Vagina (tissue), 2 donors: ENCODE measurements at places on chromosomes 4 and X. TPM values are rescaled to one million over a fixed set of nuclear protein-coding genes. Genes with fewer than 3 reads are reported as not detected.

The ASB11 gene
- not detected for total RNA-seq

The MAGEB2 gene
- not detected for total RNA-seq

DNA sequence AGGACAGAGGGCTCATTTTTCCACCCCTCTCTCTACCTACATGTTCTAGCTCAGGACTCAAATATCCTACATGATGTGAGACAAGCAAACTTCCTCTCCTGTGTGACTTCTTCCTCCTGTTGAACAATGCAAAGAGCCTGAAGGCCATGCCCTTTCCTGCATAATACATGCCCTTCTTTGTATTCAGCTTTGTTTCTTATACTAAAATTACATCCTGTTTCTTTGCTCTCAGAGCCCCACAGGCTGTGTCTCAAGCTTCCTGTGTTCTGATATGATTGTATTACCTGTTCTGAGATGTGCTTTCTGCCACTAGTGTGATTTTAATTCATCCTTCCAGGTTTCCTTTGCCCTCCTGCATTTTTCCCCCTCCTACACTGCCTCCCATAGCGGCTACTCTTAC is 166.4 kb upstream of the AFF2 start:
- H3K4me3 ChIP-seq, result no peak overlapping the region
- no peak overlapping the region for H3K27ac ChIP-seq
- no peaks in the 10 kb centered on the region for H3K4me1 ChIP-seq

The C4orf50 gene
- 0.49 TPM for total RNA-seq

The RGN gene
- 4.7 TPM for total RNA-seq

DNA sequence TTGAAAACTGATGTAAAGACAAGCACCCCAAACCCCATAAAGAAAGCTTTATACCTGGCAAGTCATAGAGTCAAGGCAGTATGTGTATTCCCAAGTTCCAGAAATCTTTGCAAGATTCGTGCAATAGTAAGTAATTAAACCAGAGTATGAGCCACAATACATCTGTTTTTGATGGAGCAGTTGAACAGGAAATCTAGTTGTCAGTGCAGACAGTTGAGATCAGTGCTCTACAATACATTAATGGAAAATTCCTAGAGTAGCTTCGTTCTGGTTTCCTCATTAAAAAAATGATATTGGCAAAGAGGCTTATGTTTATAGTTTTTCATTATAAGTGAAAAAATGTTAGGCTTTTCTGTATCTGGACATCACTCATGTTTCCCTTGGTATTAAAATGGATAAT is 575.3 kb downstream of the TRIML1 start:
- DNase-seq, result no peak
- H3K4me3 ChIP-seq, result no peak overlapping the region
- H3K27me3 ChIP-seq, result no peaks in the 10 kb centered on the region
- H3K4me1 ChIP-seq, result no peaks in the 10 kb centered on the region

The TRAM1L1 gene
- total RNA-seq, result 1.5 TPM

The CFI gene
- 15.0 TPM for total RNA-seq

DNA sequence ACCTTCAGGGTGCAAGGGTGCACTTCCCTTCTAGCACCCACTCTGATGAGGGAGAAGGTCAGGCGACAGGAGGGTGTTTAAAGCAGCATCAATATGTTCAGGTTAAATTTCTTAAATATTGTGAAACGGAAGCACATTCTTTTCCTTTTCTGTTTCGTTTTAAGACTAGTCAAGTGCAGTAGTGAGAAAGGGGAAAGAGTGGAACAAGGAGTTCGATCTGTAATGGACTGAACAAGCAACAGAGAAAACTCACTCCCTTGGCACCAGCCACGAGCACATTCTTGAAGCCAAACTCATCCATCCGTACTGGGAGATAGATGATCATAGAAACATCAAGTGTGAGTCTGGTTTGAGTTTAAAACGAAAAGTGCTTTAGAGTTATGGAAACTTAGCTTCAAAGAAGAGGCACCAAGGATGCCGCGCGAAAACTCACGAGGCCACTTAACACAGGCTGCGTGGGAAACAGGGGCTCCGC is 815 bp downstream of the FAM53A start:
- DNase-seq, result no peak
- no peaks in the 10 kb centered on the region for H3K27me3 ChIP-seq
- H3K4me1 ChIP-seq, result peaks cover 19% of the 10 kb centered on the region
- no peaks in the 10 kb centered on the region for H3K36me3 ChIP-seq
- H3K4me3 ChIP-seq, result peak overlapping the region; percentile 71

GRCh38 chr4:110184140-110184790 is 14.2 kb downstream of the ELOVL6 start:
- no peak overlapping the region for H3K4me3 ChIP-seq
- no peaks in the 10 kb centered on the region for H3K36me3 ChIP-seq
- H3K27ac ChIP-seq, result no peak overlapping the region
- no peak for DNase-seq
- H3K4me1 ChIP-seq, result no peaks in the 10 kb centered on the region

- no peak overlapping the region for H3K27ac ChIP-seq
- H3K27me3 ChIP-seq, result no peaks in the 10 kb centered on the region
- H3K4me3 ChIP-seq, result no peak overlapping the region
- H3K4me1 ChIP-seq, result peaks cover 8% of the 10 kb centered on the region
- DNase-seq, result no peak
Measured at GRCh38 chr4:38489011-38489861, 174.8 kb upstream of the KLF3 start.

DNA sequence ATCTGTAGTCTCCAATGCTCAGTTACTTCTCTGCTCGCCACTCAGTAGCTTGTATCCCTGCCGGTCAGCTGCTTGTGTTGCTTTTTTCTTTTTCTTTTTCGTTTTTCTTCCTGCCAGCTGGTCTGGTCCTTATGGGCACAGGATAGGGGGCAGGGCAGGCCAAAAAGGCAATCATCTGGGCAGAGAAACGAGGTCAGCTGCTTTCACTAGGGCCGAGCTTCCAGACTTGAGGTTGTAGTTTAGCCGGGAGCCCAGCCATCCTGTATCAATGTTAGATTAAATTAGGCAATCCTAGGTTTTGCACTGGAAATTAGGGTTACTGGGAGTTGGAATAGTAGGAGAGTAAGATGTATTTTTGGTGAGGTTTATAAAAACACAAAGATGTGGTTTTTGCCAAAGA is 3.4 kb downstream of the ARSF start:
- H3K27ac ChIP-seq, result no peak overlapping the region
- H3K36me3 ChIP-seq, result no peaks in the 10 kb centered on the region
- no peak for DNase-seq
- no peak overlapping the region for H3K4me3 ChIP-seq
- no peaks in the 10 kb centered on the region for H3K27me3 ChIP-seq

The MAGEA2 gene
- not detected for total RNA-seq

The ARHGEF6 gene
- total RNA-seq, result 16.2 TPM

The APBB2 gene
- total RNA-seq, result 68.8 TPM

DNA sequence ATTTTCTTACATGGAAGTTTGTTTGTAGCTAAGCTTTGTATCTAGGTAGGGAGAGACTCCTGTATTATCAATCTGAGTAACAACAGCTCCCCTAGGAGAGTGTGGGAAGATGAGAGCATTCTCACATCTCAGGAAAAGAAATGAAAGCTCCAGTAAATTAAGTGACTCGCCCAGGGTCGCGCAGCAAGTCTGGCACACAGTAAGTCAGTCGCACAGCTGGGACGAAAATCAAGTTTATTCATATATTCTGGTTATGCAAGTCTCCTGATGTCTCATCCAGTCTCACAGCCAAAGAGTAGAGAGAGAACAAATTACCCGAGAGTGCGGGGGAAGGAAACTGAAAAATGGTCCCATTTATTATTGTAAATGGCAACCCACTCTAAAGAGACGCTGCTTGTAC is 216.1 kb downstream of the STK32B start:
- no peak overlapping the region for H3K4me3 ChIP-seq
- H3K27me3 ChIP-seq, result no peaks in the 10 kb centered on the region
- no peak for DNase-seq
- no peaks in the 10 kb centered on the region for H3K36me3 ChIP-seq
- no peaks in the 10 kb centered on the region for H3K4me1 ChIP-seq
- no peak overlapping the region for H3K27ac ChIP-seq

The CENPVL3 gene
- not detected for total RNA-seq

- peak; percentile 94 for DNase-seq
- H3K36me3 ChIP-seq, result no peaks in the 10 kb centered on the region
- H3K27ac ChIP-seq, result no peak overlapping the region
- no peak overlapping the region for H3K4me3 ChIP-seq
- H3K27me3 ChIP-seq, result no peaks in the 10 kb centered on the region
- no peaks in the 10 kb centered on the region for H3K4me1 ChIP-seq
Measured at GRCh38 chrX:68983004-68983857, 154.4 kb downstream of the EFNB1 start.

The FAM199X gene
- total RNA-seq, result 15.0 TPM

DNA sequence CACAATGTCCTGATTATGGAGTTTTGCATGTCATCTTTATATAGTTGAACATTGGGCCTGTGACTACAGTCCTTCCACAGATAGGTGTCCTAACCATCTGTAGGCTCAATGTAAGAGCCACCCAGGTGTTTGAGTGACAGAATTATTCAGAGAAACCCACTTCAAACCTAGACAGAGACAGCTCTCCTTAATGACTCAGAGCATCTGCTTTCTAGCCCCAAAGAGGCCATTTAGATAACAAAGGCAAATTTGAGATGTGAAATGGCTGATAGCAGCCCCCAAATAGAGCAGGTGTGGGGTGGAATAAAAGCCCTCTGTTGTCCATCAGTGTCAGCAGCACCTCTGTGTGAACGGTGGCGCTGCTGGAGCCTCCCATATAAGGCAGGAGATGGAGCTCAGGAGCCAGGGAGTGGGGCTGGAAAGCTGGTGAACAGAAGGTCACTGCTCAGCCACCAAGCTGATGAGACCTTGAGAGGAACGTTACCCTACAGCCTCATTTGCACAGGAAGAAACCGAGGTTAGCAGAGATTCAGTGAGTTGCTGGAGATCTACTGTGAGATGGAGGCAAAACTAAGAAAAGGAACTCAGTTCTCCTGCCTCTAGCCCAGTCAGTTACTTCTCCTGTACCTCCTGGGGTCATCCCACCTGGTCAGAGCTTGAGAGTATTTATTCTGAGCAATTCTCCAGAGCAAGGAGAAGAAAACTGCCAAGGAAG is 153.3 kb upstream of the LNX1 start:
- no peaks in the 10 kb centered on the region for H3K36me3 ChIP-seq
- H3K27me3 ChIP-seq, result no peaks in the 10 kb centered on the region
- DNase-seq, result no peak
- no peak overlapping the region for H3K27ac ChIP-seq
- no peaks in the 10 kb centered on the region for H3K4me1 ChIP-seq

The GPRASP2 gene
- 10.8 TPM for total RNA-seq

DNA sequence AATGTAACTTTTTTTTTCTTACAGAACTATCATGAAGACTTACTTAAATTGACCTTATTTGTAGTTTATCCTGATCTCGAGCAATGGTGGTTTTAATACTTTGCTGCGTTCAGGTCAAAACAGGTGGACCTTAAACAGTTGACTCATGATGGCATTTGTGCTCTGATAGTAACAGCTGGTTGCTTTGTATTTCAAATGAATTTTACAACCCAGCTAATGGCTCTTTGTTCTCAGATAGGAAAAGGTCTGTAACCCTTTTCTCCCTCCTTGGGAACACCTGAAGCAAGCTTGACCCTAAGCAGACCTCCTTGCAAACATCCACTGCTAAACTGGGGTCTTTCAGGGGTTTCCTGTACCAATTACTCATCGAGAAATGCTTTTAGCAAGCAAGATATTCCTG is 79.2 kb downstream of the F11 start:
- H3K4me3 ChIP-seq, result no peak overlapping the region
- DNase-seq, result no peak
- H3K4me1 ChIP-seq, result no peaks in the 10 kb centered on the region
- no peaks in the 10 kb centered on the region for H3K36me3 ChIP-seq
- H3K27ac ChIP-seq, result no peak overlapping the region

- H3K36me3 ChIP-seq, result no peaks in the 10 kb centered on the region
- no peaks in the 10 kb centered on the region for H3K4me1 ChIP-seq
- no peak overlapping the region for H3K27ac ChIP-seq
- no peak overlapping the region for H3K4me3 ChIP-seq
- no peaks in the 10 kb centered on the region for H3K27me3 ChIP-seq
Measured at GRCh38 chrX:100625985-100626491, 10.6 kb downstream of the TSPAN6 start.

GRCh38 chrX:21934414-21934813 is 6.1 kb upstream of the SMS start:
- H3K27me3 ChIP-seq, result no peaks in the 10 kb centered on the region
- no peak for DNase-seq
- H3K4me3 ChIP-seq, result no peak overlapping the region

- no peaks in the 10 kb centered on the region for H3K36me3 ChIP-seq
- H3K4me3 ChIP-seq, result no peak overlapping the region
- H3K27ac ChIP-seq, result no peak overlapping the region
- DNase-seq, result no peak
- peaks cover 7% of the 10 kb centered on the region for H3K4me1 ChIP-seq
- no peaks in the 10 kb centered on the region for H3K27me3 ChIP-seq
Measured at GRCh38 chr4:76584241-76585152, 149.5 kb downstream of the SHROOM3 start.

GRCh38 chr4:1715002-1715758 is 3.1 kb upstream of the SLBP start:
- H3K27ac ChIP-seq, result no peak overlapping the region
- H3K36me3 ChIP-seq, result peaks cover 12% of the 10 kb centered on the region
- H3K4me3 ChIP-seq, result no peak overlapping the region
- DNase-seq, result no peak
- H3K4me1 ChIP-seq, result peaks cover 59% of the 10 kb centered on the region
- no peaks in the 10 kb centered on the region for H3K27me3 ChIP-seq

DNA sequence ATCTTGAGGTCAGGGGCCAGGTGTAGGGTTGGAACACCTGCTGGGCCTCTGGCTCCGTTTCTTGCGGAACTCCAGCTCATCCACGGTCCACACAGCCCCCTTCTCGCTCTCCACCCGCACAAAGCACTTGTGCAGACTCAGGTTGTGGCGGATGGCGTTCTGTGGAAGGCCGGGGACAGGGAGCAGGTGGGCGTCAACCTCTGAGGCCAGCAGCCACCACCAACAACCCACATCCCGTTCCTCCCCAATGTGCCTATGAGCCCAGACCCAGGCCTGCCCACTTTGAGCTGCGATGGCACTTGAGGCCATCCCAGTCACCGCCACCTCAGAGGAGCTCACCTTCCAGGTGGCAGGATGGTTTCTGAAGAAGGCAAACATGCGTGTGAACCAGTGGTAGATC is 13.2 kb downstream of the FOXP3 start:
- H3K4me1 ChIP-seq, result no peaks in the 10 kb centered on the region
- no peak for DNase-seq
- no peaks in the 10 kb centered on the region for H3K27me3 ChIP-seq
- peaks cover 20% of the 10 kb centered on the region for H3K36me3 ChIP-seq
- no peak overlapping the region for H3K27ac ChIP-seq

DNA sequence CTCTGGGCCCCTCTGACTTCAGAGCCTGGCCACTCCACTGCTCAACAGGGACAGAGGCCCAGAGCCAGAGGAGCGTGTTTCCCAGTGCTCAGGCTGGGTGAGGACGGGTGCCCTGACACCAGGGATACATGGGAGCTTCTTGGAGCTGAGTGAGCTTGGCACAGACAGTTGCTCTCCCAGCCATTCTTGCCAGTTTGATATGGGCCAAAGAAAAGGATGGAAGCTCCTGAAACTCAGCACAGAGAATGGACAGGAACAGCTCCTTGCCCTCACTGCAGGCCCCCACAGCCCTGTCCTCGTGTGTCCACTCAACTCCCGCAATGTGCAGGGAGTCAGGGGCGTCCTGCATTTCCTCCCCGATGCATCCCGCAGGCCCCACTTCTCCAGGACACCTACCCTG is 38.8 kb downstream of the NSG1 start:
- no peaks in the 10 kb centered on the region for H3K4me1 ChIP-seq
- H3K36me3 ChIP-seq, result peaks cover 29% of the 10 kb centered on the region
- no peaks in the 10 kb centered on the region for H3K27me3 ChIP-seq
- H3K27ac ChIP-seq, result no peak overlapping the region
